Activated B cell treated with CpG ODN at 0.5 μM for 24 hours (primary cell): ENCODE measurements at places on chromosomes 3 and 15. TPM values are rescaled to one million over a fixed set of nuclear protein-coding genes. Genes with fewer than 3 reads are reported as not detected.

BAHD1 gene
- 27.5 and 28.4 TPM in 2 replicates for total RNA-seq

GRCh38 chr3:108293858-108294257 is 2.5 kb upstream of the HHLA2 start:
- H3K4me1 ChIP-seq = peaks cover 51% of the 10 kb centered on the region
- no peak for DNase-seq
- no peak overlapping the region for H3K4me3 ChIP-seq
- peak overlapping the region; percentile 39 for H3K27ac ChIP-seq
- no peaks in the 10 kb centered on the region for H3K36me3 ChIP-seq
- H3K27me3 ChIP-seq = no peaks in the 10 kb centered on the region

ZNF80 gene
- total RNA-seq = 0.53 and 0.66 TPM in 2 replicates

- H3K27ac ChIP-seq = no peak overlapping the region
- H3K4me3 ChIP-seq = no peak overlapping the region
- no peaks in the 10 kb centered on the region for H3K4me1 ChIP-seq
- H3K27me3 ChIP-seq = peaks cover 3% of the 10 kb centered on the region
- no peaks in the 10 kb centered on the region for H3K36me3 ChIP-seq
Measured at GRCh38 chr3:140274429-140274828, 339.4 kb downstream of the CLSTN2 start.

- no peak overlapping the region for H3K4me3 ChIP-seq
- no peaks in the 10 kb centered on the region for H3K27me3 ChIP-seq
- DNase-seq = no peak
- no peak overlapping the region for H3K27ac ChIP-seq
- H3K36me3 ChIP-seq = no peaks in the 10 kb centered on the region
- no peaks in the 10 kb centered on the region for H3K4me1 ChIP-seq
Measured at GRCh38 chr15:88049506-88049905, 207.0 kb downstream of the NTRK3 start.

GRCh38 chr3:38603731-38604131 is 45.8 kb downstream of the SCN5A start:
- no peak overlapping the region for H3K4me3 ChIP-seq
- no peaks in the 10 kb centered on the region for H3K36me3 ChIP-seq
- H3K27me3 ChIP-seq = no peaks in the 10 kb centered on the region

CLDND1 gene
- 133 and 140 TPM in 2 replicates for total RNA-seq

DNA sequence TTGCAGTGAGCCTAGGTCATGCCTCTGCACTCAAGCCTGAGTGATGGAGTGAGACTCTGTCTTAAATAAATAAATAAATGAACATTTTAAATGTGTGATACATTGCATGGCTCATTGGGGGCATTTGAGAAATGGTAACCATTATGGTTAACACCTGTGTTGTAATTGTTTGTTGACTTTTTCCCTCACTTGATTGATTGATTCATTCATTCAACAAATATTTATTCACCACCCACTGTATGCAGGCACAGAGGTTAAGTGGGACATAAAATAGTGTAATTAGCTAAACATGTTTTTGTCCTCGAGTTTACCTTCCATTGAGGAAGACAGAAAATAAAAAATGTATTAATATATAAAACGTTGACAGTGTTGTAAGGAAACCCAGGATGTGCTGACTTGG is 127.1 kb upstream of the ANKRD28 start:
- H3K4me3 ChIP-seq = no peak overlapping the region
- no peaks in the 10 kb centered on the region for H3K36me3 ChIP-seq

DNA sequence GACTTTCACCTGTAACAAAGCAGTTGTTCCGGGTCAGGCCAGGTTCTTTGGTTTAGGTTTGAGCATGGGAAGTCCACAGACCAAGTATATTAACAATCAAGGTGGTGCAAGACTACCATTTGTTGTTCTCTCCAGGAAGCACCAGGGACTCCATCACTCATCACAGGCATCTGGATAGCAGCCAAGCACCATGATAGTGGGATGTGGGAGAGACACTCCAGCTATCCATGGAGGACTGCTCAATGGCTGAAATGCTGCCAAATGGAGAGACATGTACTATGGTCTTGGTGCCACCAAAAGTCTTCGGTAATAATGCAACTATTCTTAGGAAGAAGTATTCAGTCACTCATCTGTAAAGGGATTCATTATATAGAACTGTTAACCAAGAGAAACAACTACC is 143.0 kb downstream of the TNIK start:
- no peaks in the 10 kb centered on the region for H3K27me3 ChIP-seq
- H3K27ac ChIP-seq = no peak overlapping the region
- no peaks in the 10 kb centered on the region for H3K36me3 ChIP-seq
- no peak for DNase-seq
- no peak overlapping the region for H3K4me3 ChIP-seq
- no peaks in the 10 kb centered on the region for H3K4me1 ChIP-seq

GRCh38 chr3:121601212-121601812 is 8.1 kb downstream of the FBXO40 start:
- H3K27ac ChIP-seq = no peak overlapping the region
- no peaks in the 10 kb centered on the region for H3K4me1 ChIP-seq
- H3K27me3 ChIP-seq = no peaks in the 10 kb centered on the region
- no peaks in the 10 kb centered on the region for H3K36me3 ChIP-seq

DNA sequence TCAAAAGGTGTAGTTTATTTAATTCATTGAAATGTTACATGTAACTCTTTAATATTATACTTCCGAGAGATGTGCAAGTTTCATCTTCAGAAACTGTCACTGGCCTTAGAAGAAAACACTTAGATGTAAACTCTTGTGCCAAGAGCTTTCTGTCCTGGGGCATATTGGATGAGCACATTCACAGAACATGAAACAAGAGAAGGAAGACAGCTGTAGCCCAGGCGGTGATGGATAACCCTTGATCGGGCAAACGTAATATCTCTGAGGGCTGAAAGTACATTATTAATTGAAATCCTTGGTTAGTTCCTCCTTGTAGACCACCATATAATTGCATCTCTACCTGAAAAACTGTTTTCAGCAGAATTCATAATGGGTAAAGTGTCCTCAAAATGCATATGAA is 67.4 kb downstream of the MECOM start:
- H3K27ac ChIP-seq = no peak overlapping the region
- peaks cover 5% of the 10 kb centered on the region for H3K4me1 ChIP-seq
- no peak overlapping the region for H3K4me3 ChIP-seq
- no peaks in the 10 kb centered on the region for H3K36me3 ChIP-seq
- no peaks in the 10 kb centered on the region for H3K27me3 ChIP-seq

- H3K27ac ChIP-seq = no peak overlapping the region
- peaks cover 47% of the 10 kb centered on the region for H3K36me3 ChIP-seq
- H3K27me3 ChIP-seq = no peaks in the 10 kb centered on the region
- H3K4me3 ChIP-seq = no peak overlapping the region
- H3K4me1 ChIP-seq = peaks cover 2% of the 10 kb centered on the region
Measured at GRCh38 chr3:66261355-66261754, 40.6 kb downstream of the SLC25A26 start.

DNA sequence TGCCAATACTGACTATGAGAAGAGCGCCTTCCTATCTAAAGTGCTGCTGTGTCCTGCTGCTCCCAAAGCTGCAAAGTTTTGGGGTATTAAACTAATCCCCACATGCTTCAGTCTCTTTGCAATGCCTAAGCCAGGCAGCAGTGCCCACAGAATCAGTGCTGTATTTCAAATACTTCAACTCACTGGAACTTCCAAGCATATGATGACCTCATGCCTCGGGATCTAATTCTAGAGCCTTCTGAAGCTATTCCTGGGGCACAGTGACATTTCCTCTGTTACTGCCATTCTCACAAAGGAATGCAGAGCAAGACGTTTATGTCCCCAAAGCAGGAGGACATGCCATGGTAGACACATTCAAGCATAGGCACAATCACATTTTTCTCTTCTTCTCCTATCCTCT is 78.5 kb downstream of the CD200 start:
- H3K4me1 ChIP-seq = peaks cover 47% of the 10 kb centered on the region
- no peaks in the 10 kb centered on the region for H3K27me3 ChIP-seq
- H3K4me3 ChIP-seq = no peak overlapping the region
- H3K36me3 ChIP-seq = peaks cover 3% of the 10 kb centered on the region
